ENCODE measurements at places on chromosomes 12 and 14.

DNA sequence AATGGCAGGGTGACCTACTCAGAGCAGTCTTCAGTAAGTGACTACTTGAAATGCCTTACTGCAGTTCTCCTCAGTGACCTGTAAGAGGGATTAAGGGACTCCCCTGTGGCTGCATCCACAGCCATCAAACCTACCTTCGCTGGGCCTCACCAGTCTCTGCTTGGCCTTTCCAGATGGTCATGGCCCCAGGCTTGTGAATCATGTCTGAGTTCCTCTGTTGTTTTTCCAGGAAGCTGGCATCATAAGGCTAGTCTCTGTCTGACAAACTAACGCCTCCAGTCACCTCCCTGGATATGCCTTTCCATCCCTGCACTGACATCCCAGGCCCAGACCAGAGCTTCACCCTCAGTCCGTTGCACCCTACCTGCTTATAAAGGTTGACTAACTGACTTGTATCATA lies 14.0 kb downstream of the RNASE2 start:
- DNase-seq = no peak

DNA sequence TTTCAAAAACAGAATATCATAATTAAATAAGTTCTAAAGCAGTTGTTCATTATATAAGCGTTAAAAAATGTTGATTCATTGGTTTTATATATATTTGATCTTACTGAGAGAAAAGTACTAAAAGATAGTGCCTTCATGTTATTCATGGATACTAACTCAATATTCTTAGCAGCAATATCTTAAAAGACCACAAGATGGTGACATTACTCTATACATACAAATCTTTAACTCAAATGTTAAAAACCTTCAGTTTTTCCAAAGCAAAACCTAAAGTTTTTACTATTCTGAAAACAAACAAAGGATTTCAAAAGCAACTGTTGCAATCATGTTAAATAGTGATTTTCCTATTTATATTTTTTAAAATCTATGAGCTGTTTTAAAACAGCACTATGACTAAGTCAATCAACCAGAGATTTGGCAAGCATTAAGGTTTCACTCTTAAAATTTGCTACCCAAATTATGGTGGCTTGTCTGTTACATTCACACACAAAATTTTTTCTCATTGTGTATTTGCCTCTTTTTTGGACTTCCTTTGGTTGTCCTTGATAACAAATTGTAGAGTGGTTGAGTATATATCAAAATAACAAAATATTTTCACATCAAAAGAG lies 50.1 kb upstream of the RERGL start:
- DNase-seq = no peak

DNA sequence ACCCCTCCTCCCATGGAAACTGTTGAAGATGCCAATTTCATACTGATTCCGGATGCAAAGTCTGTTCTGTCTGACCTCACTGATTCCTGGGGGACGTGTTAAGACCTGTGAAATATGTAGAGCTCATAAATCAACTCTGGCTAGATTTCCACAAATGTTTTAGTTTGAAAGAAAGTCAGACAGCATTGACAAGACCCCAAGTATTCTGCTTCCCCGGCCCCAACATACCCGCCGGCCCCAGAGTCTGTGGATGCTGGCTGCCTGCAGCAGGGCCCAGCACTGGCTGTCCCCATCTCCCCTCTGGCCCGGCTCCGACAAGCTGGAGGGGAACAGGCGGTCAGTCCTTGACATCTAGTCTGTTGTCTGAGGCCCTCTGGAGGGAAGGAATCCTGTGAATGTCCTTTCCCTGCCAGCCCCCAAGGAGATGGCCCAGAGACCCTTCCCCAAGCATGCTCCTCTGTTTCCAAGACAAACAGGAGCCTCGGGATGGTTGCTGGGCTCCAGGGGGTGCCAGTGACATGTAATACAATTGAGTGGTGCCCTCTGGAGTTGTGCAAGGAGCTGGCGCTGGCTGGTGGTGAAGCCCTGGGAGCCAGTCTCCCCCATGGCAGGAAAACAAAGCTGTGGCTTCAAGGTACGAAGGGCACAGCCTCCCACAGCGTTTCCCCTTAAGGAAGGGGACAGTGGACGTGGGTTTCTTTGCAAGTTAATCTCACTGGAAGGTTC lies 22.3 kb downstream of the FBLN5 start:
- no peak for DNase-seq

DNA sequence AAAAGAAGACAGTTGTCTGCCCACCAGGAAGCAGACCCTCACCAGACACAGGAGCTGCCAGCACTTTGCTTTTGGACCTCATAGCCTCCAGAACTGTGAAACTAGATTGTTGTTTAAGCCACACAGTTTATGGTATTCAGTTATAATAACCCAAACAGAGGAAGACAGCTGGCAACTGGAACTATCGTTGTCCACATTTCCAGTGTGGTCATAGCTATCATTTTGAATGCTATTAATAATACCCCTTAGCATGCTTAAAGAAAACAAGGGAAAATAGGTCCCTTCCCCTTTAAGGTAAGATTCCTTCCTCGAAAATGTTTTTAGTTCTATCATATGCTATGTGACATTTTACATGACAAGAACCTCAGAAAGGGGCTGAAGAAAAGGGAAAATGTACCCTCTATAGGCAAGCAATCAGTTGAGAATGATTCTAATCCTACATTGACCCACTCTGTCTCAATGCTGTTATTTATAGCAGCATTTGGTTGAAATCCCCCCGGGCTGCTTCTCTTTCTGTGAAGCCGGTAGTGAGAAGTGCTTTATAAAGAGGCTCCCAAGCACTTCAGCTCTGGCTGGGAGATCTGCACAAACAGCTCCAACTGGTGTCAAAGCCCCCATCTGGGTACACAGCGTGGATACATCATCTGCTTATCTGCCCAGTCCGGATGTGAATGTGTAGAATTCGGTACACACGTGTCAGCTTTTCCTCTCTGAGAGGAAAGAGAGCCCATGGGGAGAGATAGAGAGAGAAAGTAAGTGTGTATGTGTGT lies 221.2 kb upstream of the FLRT2 start:
- DNase-seq = no peak

- no peak for DNase-seq
Observed at GRCh38 chr14:75626863-75627262, 33.8 kb downstream of the ERG28 start.
